ENCODE measurements at places on chromosomes 2 and 18.

DNA sequence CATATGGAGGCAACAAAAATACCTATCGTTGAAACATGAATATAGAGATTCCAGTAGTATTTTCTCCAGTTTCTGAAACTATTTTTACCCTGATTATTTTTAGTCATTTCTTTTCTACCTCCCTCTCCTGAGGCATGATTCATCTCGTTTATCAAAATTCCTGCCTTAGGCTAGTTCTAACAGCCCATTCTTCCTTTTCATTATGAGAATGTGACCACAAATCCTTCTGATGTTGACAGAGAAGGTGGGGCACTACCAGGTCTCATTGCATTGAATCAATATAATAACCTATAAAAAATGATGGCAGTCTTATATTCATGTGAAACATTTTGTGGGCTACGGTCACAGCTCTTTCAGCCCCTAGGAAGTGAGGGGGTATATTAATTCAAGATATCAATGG lies 406.5 kb upstream of the UBE2E3 start:
- DNase-seq = peak; percentile 13

DNA sequence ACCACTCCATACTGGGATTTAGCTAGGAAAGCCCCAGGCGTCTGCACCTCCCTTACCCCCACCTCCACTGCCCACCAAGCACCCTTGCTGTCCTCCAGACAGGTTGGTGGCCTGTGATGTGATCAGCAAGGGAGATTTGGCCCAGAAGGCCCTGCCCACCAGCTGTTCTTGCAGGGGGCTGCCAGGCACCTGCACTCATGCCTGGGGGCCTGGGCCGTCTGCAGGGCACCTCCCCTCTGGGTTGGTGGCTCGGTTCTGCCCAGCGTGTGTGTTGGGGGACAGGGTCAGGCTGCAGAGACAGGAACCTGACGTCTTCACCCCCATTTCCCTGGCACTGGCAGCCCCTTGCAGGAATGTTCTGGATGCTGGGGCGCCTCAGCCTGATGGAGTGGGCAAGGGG lies 5.8 kb downstream of the DNMT3A start:
- no peak for DNase-seq

DNA sequence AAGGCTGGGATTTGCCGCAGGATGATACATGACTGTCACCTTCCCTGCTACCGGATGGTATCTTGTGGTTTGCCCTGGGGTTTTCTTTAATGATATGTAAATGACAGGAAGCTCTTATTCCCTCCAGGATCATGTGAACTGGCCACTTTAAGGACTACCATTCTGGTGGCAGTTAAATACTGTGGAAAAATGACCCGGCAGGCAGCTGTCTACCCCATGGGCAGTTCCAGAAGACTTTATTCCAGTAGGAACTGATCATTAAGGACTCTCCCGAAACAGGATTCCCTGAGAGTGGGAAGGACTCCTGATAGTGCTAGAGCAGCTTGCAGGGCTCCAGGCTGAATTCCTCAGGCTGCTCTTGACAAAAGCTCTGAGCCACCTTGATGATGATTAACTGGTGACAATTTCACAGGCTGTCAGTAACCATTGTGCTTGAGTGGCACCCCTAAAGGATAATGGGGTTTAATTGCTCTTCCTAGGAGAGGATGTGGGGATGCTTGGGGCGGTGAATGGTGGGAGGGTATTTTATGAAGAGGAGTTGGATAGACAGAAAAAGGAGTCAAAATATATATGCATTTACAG lies 212.0 kb downstream of the CPS1 start:
- DNase-seq = no peak

DNA sequence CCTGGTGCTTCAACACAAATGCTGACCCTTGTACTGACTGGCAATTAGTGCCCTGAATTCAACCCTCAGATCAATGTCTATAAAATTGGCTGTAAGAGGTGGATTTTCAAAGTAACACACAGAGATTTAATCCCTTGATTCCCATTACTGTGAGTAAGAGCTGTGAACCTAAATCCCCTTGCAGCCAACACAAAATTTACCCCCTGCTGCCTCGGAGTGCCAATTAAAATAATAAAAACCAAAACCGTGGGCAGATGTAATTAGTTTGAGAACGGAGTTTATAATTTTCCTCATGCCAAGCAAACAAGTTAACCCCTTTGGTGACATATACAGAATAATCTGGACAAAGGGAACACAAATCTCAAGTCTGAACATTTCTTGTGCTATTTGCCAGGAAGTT lies 55.8 kb upstream of the REV1 start:
- no peak for DNase-seq

- no peak for DNase-seq
Observed at GRCh38 chr2:100193291-100193710, 50.9 kb upstream of the AFF3 start.

GRCh38 chr18:58005011-58005410 lies 39.0 kb upstream of the NEDD4L start:
- DNase-seq = no peak

Data from COLO829 (cell line).